Activated CD4-positive, alpha-beta T cell treated with anti-CD3 and anti-CD28 coated beads for 24 hours (primary cell): ENCODE measurements at places on chromosomes 4 and X.

GRCh38 chrX:28229217-28229616 is 248.0 kb upstream of the DCAF8L1 start:
- no peak for DNase-seq

DNA sequence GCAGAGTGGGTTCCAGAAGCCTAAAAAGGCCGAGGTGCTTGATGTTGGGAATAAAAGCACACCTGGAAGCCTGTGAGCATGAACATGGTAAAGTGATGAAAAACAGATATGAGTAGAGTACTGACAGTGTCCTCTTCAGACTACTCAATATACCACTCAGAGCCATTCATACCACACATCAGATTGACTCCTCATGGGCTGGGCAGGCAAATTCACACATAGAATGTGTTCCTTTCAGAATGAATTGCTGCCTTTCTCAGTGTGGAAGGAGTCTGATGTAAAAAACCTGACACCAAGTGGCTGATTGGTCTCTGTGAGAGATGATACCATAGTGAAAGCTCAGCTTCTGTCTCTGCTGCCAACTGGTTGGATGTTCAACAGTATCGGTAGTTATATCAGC is 442.7 kb downstream of the RAPGEF2 start:
- no peak for DNase-seq

- DNase-seq, result no peak
Measured at GRCh38 chr4:40454816-40455215, 119.7 kb downstream of the CHRNA9 start.

DNA sequence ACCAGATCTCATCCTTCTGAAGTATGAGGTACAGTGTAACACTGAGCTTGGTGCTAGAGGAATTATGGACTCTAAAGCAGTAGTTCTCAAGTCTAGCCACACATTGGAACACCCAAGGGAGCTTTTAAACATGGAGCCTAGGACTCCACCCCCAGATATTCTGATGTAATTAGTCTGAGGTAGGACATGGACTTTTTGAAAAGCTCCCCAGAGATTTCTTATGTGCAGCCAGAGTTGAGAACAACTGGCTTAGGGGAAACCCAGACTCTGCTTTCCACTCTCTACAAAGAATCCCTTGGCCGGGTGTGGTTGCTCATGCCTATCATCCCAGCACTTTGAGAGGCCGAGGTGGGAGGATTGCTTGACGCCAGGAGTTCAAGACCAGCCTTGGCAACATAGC is 11.6 kb upstream of the GDPD2 start:
- DNase-seq, result no peak

GRCh38 chr4:98289375-98289774 is 28.2 kb downstream of the RAP1GDS1 start:
- no peak for DNase-seq

GRCh38 chrX:51847463-51847862 is 46.0 kb upstream of the MAGED1 start:
- no peak for DNase-seq

GRCh38 chr4:93346840-93347239 is 481.7 kb upstream of the ATOH1 start:
- no peak for DNase-seq
